ENCODE measurements at places on chromosomes 4 and X. TPM values are rescaled to one million over a fixed set of nuclear protein-coding genes. Genes with fewer than 3 reads are reported as not detected.

DNA sequence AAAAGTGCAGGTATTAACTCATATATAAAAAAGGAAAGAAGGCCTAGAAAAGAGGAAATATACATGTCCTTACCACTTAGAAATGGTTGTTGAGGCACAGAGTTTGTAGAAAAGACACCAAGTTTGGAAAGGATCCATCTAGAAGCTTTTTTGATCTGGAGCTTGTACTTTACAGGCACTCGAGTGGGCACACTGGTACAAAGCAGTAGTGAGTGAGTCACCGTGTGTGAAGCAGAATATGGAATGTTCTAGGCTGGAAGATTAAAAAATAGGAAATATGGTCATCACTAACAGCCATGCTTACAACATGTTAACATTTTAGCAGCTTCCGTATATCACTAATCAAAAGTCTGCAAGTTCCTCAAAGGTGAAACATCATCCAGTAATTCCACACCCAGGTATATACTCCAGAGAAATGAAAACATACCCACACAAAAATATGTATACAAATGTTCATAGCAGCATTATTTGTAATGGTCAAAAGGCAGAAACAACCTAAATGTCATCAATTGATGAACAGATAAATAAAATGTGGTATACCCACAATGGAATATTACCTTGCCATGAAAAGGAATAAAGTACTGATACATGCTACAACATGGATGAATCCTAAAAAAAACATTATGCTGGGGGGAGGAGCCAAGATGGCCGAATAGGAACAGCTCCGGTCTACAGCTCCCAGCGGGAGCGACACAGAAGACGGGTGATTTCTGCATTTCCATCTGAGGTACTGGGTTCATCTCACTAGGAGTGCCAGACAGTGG lies 69.5 kb downstream of the FRYL start:
- DNase-seq, result peak; percentile 41

- DNase-seq, result no peak
Observed at GRCh38 chrX:37906357-37906756, 59.0 kb upstream of the DYNLT3 start.

DNA sequence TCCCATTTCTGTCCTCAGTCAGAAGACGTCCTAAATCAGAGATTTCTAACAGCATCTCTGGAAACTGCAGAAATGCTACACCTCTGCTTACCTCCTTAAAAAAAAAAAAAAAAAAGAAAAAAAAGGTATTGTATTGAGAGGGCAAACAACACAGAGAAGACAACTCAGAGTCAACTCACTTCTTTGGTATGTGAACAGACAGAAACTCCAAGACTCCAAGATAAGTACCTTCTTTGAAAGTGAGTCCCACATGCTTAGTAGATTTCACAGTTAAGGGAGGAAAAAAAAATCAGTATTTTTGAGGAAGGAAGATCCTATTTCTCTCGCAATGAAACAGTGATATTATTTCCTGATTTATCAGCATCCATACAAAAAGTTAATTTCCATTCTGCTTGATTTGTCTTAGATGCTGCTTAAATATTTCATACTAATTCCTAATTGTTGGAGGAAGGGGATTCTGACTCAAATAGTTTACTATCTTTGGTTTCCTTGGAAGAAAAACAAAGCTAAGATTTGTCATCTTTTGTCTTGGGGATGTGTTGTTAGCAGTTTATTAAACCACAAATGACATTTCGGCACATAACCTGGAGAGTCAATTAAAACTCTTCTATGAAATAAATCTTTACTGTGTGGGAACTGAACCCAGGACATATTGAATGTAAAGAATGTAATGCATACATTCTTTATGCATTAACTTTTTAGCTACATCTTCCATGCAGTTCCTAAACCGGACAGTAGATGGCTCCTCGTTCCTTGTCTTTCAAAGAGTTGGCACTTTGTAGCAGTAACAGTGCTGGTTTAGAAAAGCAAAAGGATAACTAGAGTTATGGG lies 4.7 kb downstream of the RASGEF1B start:
- DNase-seq, result peak; percentile 94

GRCh38 chr4:5917672-5918071 lies 24.8 kb upstream of the CRMP1 start:
- DNase-seq, result no peak

Gene EDA2R
- polyA plus RNA-seq, result 0.75 TPM

Gene NEXMIF
- polyA plus RNA-seq, result not detected

- no peak for DNase-seq
Observed at GRCh38 chrX:140821280-140821679, 111.7 kb downstream of the LINC00632 start.

DNA sequence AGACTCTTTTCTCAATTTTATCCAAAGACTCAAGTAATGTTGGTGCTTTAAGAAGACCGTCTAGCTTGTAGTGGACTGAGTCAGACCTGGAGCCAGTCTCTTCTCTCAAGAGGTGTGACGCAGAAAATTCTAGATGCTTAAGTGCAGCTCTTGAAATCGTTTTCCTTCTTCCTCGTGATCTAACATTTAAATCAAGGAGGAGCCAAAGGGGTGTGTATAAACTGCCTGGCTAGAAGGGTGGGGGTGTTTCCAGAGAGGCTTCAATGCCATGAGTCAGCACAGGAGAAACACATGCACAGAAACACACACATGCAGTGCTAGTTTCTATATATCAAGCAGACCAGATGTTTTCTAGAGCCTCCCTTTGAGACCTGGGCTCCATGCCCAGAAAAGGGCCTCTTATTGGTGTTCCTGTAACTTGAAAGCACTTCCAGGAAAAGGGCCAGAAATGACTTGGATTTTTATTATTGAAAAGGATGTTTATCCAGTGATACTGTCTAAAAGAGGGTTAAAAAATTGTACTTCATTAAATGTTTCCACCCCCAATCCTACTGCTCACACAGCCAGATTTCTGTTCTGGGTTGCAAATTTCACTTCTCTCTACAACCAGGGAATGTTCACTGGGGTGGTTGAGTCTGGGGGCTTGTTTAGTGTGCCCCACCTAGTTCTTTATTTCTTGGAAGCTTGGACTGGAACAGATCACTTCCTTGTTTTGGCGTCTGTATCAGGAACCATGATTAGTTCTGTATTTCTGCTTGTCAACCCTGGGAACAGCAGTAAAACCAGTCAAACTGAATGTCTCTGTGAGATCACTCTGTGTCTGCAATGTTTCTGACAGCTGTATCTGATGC lies at the start of gene CLIC2:
Gene CLIC2 (minus strand): TSS at position 129 of the 851 bp plus-strand sequence. CDS start 187 bp downstream, outside the sequence.
- peak; percentile 34 for DNase-seq

DNA sequence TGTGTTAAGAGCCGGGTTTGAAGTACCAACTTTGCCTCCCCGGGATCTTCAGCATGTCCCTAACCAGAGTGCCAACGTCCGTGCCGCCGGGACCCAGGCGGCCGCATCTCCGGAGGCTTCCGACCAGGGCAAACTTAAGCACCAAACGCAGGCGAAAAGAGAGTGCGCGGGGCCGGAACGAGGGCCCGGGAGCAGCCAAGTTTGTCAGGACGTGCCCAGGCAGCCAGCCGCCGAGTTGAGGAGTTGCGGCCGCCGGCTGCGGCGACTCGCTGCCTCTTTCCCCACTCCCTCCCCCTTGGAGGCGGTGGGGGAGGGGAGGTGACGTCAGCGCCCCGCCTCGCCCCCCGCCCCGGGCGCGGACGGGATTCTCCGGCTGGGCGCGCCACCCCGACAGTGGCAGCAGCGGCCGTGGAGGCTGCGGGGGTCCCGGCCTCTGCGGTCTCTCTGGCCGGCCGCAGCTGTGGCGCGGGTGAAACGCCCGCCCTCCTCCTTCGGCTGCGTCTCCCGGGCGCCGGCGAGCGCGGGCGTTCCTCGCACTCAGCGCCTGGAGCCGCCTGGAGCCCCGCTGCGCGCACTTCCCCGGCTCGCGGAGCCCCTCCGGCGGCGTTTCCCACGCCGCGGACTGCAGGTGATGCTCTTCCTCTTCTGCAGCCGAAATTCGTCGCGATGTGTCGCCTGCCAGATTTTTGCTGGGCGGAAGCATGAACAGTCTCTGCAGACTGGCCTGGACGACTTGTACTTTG lies 2.9 kb upstream of the FAT1 start:
- peak; percentile 84 for DNase-seq

DNA sequence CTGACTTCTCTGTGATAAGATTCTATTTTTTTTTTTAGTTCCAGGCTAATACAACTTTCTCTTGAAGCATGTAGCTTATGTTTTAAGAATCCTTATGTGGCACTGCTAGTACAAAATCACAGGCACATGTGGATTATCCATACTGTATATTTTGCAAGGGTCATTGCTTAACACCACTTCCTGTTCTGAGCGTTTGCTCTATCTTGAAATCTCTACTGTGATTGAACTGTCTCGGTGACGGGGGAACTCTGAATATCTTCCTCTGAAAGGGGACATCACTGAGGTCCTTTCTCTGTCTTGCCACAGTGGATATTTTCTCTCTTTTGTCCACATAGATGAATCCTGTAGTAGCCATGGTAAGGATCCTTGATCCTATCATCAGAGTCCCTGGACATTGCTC lies 2.1 kb upstream of the WFS1 start:
- DNase-seq, result no peak

DNA sequence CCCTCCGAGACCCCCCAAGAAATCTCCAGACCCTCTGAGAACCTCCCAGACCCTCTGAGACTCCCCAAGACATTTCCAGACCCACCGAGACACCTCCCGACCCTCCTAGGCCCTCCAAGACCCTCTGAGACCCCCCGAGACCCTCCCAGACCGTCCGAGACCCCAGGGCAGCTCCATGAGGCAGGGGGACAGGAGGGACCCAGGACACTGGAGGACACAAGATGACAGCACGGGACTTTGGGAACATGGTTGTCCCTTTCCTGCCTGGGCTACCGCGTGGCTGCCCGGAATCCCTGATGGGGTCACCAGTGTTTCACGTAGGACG lies 10.3 kb downstream of the CTBP1 start:
- no peak for DNase-seq

Gene NPFFR2
- not detected for polyA plus RNA-seq

GRCh38 chr4:53943345-53944085 lies 120.9 kb downstream of the CHIC2 start:
- peak; percentile 88 for DNase-seq

- peak; percentile 58 for DNase-seq
Observed at GRCh38 chr4:123397144-123398065, 810 bp downstream of the SPRY1 start.

DNA sequence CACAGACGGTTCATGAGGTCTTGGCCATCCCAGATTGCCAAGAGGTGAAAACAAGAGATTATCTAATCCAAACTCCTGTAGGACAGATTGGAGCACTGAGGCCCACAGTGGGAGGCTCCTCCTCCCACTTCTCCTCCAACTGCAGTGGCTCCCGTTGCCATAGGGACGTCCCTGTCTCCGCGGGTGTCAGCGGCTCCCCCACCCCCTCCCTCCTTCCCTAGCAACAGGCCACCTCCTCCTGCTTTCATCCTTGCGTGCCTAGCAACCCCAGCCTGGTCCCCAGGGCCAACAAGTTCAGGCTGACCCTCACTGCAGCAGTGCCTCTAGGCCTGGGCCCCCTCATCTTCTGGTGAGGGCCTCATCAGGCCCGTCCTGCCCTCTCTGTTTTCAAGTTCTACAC lies 6.8 kb upstream of the IQSEC2 start:
- no peak for DNase-seq

GRCh38 chr4:167964766-167965373 lies 127.5 kb upstream of the ANXA10 start:
- peak; percentile 35 for DNase-seq

Gene MEPE
- polyA plus RNA-seq, result not detected

Gene ADH6
- not detected for polyA plus RNA-seq

DNA sequence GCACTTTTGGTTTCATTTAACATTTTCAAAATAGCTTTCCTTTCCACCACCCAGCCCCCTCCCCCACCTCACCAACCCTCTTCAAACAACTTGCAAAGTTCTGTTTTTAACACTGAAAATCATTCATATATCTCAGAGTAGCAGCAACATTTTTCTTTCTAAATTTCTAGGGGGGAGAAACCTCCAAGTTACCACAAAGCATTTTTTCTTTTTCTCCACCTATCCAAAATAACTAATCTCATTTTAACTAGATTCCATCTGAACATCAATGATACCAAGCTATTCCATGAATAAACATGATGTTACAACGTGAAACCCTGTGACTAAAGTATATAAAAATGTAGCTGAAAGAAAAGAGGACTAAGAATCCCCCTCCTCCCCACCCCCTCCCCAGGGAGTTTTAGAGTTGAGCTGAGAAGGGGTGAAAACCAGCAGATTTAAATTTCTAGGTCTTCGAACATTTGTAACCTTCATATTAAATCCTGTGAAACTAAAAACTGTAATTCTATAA lies 5.2 kb downstream of the LDB2 start:
- DNase-seq, result no peak

- no peak for DNase-seq
Observed at GRCh38 chr4:7984286-7984925, 44.7 kb upstream of the AFAP1 start.

DNA sequence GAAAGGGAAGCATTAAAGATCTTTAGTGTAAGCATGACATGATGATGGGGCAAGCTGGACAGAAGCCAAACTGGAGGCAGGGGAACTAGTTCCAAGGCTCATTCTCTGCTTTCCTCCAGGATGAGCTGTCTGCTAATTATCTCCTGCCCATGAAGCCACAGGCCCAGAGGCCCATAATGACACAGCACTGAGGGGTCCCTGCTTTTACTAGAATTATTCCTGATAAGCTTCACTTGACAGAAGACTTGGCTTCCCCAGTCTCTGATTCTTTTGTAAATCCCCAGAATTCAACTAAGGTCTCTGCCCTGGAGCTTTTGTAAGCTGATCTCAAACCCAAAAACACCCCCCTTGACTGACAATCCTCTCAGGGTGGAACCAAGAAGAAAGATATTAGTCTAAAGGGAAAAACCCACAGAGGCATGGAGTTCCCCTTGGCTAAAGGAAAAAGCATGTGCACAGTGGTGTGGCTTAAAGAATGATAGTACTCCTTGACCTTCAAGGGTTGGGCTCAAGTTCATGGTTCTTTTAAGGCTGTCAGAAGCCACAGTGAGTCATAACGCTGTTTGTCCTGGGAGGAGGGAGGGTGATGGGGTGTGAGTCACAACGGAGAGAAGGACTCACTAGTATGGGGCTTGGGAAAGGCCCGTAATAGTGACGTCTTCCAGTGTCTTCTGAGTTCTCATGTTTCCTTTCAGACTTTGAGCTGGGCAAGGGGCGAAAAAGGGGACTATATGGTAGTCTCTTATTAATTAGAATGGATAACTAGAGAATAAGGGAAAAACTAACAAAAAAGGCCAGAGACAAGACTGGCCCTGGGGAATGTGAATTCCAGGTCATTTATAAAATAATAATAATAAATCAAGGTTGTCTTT lies 146.0 kb upstream of the CPEB2 start:
- DNase-seq, result peak; percentile 99

- peak; percentile 24 for DNase-seq
Observed at GRCh38 chr4:99722725-99723124, 65.1 kb upstream of the C4orf54 start.

Gene MAGEB1
- not detected for polyA plus RNA-seq

Gene SOD3
- polyA plus RNA-seq, result 0.04 TPM

GRCh38 chrX:38538134-38538533 lies 23.2 kb upstream of the TSPAN7 start:
- no peak for DNase-seq

Gene PABPC5
- not detected for polyA plus RNA-seq

GRCh38 chrX:30525732-30526131 lies 51.8 kb downstream of the TASL start:
- DNase-seq, result no peak

DNA sequence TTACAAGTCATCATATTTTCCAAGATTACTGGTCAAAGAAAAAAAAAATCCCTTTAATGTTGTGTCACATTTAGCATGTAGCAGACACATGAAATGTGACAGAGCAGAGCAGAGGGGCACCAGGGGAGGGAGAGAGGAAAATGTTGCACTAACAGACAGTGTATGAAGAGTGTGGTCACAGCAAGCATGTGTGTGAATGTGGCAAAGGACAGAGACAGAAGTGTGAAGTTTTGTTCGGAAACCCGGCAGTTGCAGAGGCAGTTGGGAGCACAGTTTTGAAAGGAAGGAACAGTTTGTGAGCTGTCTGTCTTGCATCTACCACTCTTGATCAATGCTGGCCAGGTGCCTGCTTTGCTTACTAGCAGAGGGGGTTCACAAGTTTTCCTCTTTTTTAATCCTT lies 83.9 kb upstream of the MAP3K15 start:
- no peak for DNase-seq
